Stimulated activated CD8-positive, alpha-beta memory T cell treated with anti-CD3 and anti-CD28 coated beads, Interleukin-4, amount 100 ng/mL, for 4 hours (primary cell): ENCODE measurements at places on chromosomes 6 and 20.

DNA sequence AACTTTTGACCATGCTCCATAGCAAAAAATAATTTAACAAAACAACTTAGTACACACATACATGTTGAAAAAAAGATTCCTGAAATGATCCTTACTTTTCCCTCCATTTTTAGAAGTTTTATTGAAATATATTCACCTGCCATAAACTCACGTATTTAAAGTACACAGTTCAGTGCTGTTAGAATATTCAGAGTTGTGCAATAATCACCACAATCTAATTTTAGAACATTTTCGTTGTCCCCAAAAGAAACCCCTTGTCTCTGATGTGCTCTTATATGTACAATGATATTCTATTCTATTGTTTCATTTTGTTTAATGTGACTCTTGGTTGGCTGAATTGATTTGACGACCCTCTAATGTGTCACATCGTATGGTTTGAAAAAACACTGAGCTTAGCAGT lies 15.9 kb downstream of the ROS1 start:
- DNase-seq, result no peak

- DNase-seq, result no peak
Measured at GRCh38 chr6:36025260-36025931, 955 bp upstream of the SLC26A8 start.

DNA sequence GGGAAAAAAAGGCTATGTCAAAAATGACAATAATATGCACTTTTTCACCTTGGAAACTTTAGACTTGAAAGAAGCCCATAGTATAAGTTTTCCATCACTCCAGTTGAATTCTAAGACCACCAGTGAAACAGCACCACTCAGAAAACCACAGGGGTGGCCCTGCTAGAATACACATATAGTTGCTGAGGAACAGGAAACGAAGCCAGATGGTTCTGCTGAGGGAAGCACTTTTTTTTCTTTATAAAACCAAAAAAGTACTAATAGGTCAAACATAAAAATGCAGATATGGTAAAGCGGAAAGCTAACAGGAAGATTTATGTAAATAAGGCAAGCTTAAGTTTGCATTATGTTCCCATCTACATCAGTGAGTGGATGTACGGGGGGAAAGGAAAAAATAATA lies 303.9 kb downstream of the FOXC1 start:
- DNase-seq, result no peak

- DNase-seq, result no peak
Measured at GRCh38 chr6:90611543-90612312, 24.9 kb upstream of the MAP3K7 start.

GRCh38 chr6:166575205-166575604 lies 11.3 kb downstream of the RAMACL start:
- no peak for DNase-seq
